ENCODE measurements at places on chromosomes 5 and 9.

GRCh38 chr9:20591223-20591622, 31.1 kb downstream of the MLLT3 start:
- no peak for DNase-seq

DNA sequence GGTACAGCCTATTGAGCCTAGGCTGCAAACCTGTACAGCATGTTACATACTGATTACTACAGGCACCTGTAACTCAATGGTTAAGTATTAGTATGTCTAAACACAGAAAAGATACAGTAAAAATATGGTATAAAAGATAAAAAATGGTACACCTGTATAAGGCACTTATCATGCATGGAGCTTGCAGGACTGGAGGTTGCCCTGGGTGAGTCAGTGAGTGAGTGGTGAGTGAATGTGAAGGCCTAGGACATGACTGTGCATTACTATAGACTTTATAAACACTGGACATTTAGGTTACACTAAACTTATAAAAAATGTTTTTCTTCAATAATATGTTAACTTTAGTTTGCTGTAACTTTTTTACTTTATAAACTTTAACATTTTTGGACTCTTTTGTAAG, 171.3 kb downstream of the SLC28A3 start:
- DNase-seq, result no peak

- DNase-seq, result no peak
Measured at GRCh38 chr9:132488626-132489025, 78.6 kb downstream of the CFAP77 start.

DNA sequence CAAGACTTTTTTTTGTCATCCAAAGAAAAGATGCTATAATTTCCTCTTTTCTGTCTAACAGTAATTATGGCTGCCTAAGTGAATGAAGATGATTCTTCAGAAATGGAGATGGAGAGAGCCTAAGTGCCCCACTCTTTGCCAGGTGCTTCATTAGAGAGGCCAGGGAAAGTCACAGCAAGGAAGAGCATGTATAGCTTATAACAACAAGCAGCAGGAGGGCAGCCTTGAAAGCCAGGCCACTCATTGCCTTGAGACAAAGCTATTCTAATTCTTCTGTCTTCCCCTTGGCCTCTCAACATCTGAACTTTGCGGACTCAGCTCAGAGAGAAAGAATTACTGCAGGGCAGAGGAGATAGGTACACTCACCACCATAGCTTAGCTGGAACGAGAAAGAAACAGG, 112.0 kb upstream of the ZNF366 start:
- no peak for DNase-seq

- no peak for DNase-seq
Measured at GRCh38 chr5:28374492-28374967, 1336.1 kb upstream of the CDH9 start.

DNA sequence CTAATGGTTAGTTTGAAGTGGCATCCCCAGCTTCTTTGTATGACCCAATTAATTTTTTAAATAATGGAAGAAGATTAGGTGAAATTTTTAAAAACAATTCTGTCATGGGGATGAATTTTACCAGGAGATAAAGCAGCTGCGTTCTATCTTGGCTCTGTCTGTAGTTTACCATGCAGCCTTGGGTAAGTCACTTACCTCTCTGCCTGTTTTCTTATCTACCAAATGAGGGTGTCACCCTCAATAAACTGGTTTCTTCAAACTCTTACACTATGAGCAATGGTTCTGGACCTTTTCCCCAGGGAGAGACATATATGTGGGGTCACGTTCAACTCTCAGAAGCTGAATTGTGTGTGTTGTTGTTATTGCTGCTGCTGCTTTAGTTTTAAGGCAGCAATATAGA, 71.7 kb downstream of the TEX10 start:
- no peak for DNase-seq

Measured in CMK (cell line).